ENCODE measurements at places on chromosomes 6 and 20.

DNA sequence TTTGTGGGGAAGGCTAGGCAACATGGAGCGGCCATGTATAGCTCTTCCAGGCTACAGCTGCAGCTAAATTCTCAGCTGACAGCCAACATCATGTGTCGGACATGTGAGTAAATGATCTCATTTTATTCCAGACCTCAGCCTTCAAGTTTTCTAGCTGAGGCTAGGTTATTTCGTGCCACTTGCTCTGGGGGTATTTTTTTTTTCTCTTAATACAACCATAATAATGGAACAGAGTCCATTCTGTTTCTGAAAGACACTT is 573.5 kb downstream of the CD109 start:
- no peak for DNase-seq

GRCh38 chr6:46931416-46931815 is 9.7 kb upstream of the ADGRF5 start:
- DNase-seq = no peak

DNA sequence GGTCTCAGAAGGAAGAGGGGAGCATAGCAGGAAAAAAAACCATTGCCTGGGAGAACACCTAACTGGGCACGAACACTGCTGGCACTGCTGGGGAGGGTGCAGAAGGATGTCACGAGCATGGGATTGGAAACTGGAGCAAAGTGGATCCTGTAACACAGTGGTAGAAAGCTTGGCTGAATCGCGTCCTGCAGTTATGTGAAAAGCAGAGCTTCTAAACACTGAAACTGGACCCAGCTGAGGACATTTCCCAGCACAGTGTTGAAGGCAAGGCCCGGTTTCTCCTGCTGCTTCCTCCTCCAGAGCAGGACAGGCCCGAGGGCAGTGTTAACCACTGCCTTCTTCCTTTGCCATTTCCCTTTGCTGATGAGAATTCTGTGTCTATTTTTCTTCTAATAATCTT is 6.7 kb downstream of the APMAP start:
- no peak for DNase-seq

- no peak for DNase-seq
Observed at GRCh38 chr6:49514571-49515484, 15.1 kb downstream of the GLYATL3 start.

GRCh38 chr6:142926494-142927270 is 18.3 kb downstream of the HIVEP2 start:
- DNase-seq = peak; percentile 44

DNA sequence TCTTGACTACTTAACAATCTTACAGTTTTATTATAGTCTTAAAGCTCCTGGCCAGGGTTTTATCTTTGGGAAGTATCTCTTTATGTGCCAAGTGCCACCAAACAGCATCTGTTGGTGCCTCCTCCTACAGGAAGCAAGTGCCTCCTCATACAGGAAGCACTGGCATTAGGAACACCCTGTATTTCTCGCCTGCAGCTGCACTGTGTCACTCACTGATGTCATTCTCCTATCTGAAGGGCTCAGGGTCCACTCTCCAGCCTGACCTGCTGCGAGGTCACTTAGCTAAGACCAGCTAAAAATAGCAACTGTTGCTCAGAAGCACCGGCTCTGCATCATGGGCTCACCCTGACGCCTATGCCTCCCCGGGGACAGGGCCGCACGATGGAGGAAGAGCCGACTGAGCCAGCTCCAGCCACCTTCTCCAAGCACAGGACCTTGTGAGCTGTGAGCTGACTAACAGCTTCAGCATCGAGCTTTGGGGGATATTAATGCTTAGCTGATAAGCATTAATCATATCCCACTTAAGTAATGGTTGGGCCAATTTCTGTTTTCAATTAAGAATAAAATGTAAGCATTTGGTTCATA is 66.3 kb upstream of the CD93 start:
- no peak for DNase-seq

DNA sequence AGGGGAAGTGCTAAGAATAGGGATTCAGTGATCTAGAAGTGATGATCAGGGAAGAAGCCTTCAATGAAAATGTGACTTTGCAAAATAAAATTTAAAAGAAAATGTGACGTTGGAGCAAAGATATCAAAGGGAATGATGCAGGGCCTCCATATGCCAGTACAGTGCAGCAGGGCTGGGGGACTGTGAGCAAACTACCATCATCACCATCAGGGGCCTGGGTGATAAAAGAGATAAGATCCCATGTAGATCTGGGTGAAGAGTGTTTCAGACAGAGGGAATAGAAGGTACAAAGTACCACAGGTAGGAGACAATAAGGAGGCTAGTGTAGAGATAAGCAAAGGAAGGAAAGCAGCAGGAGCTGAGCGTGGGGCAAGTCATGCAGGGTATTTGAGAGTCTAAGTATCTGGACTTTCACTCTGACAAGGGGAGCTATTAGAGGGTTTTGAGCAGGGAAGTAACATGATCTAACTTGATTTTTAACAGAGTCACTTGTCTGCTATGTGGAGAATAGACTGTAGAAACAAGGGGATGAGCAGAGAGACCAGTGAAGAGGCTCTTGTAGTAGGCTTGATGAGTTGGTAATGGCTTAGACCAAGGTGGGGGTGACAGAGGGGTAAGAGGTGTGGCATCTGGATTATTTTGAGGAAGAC is 295.6 kb downstream of the ZFAND3 start:
- DNase-seq = no peak

GRCh38 chr20:19712721-19713260 is 45.3 kb upstream of the RIN2 start:
- no peak for DNase-seq

- peak; percentile 44 for DNase-seq
Observed at GRCh38 chr6:27795697-27796494, 116.3 kb downstream of the OR2B2 start.

GRCh38 chr6:156344491-156344890 is 432.7 kb upstream of the ARID1B start:
- no peak for DNase-seq

- DNase-seq = no peak
Observed at GRCh38 chr20:3031524-3032147, 11.8 kb upstream of the GNRH2 start.

DNA sequence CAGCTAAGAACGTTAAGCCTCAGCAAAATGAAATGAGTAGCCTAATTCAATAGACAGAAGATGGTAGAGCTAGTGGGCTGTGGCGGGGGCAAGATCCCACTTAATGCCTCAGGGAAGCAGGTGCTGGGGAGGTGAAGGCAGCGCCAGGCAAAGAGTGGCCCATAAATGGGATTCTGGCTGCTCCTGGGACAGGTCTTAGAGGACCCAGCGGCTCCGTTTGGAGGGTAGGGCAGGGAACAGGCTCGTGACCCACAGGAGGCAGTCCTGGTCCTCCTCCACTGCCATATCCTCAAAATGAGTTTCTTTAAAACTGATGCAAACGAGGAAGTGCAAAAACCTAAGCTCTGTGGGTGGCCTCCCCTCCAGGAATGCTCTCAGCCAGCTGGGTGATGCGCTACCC is 32.7 kb downstream of the SAYSD1 start:
- no peak for DNase-seq

DNA sequence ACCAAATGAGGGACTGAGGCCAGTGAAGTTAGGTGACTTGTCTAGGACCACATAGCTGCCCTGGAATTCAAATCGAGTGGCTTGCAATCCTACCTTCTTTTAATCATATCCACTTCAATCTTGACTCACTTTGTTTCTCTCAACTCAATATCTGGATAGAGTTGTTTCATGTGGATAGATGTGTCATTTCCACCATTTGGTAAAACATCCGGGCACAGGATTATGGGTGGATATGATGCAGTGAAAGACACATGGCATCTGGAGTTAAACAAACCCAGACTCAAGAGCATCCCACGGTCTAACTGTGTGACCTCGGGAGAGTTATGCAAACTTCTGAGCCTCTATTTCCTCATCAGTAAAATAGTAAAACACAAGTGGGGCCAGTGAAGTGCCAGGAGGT is 103.6 kb upstream of the CNKSR3 start:
- no peak for DNase-seq

DNA sequence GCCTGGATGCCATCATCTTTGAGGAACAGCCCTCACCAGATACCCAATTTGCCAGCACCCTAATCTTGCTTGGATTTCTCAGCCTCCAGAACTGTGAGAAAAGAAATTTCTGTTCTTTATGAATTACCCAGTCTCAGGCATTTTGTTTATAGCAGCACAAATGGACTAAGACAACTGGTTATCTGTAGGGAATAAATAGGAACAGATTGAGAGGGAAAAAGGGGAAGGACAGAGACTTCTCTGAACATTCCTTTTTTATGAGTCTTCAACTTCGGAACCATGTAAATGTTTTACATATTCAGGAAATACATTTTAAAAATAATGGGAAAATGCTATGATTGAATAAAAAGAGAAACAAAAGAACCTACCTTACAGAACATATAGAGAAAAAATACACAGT is 20.9 kb downstream of the KCTD20 start:
- DNase-seq = no peak

DNA sequence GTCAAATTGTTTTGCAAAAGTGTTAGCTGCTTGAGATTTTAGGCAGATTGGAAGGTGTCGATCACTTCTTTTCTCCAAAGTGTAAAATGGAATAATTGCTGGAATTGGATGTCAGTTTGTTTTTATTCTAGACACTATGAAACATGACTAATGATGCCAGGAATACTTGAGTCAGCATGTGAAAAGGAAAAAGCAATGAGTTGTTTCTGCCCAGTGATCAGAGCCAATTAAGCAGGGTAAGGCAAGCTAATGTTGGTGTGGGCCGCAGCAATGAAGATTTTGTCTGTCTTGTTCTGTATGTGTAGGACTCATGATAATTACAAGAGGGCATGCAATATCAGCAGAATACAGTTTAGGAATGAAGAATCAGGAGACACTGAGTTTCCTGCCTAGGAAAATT is 110.3 kb downstream of the CARMIL1 start:
- DNase-seq = no peak

- no peak for DNase-seq
Observed at GRCh38 chr6:36700831-36701230, 3.2 kb downstream of the RAB44 start.

GRCh38 chr6:87789198-87789899 is 87.3 kb upstream of the AKIRIN2 start:
- no peak for DNase-seq

GRCh38 chr6:125859727-125860126 is 69.0 kb downstream of the NCOA7 start:
- no peak for DNase-seq

GRCh38 chr6:91376686-91377085 is 789.8 kb upstream of the MAP3K7 start:
- DNase-seq = no peak

- DNase-seq = no peak
Observed at GRCh38 chr20:63421913-63422312, 50.5 kb downstream of the KCNQ2 start.

- DNase-seq = no peak
Observed at GRCh38 chr6:45563844-45564243, 186.1 kb upstream of the SUPT3H start.

- no peak for DNase-seq
Observed at GRCh38 chr20:24787621-24788020, 161.4 kb upstream of the CST7 start.

DNA sequence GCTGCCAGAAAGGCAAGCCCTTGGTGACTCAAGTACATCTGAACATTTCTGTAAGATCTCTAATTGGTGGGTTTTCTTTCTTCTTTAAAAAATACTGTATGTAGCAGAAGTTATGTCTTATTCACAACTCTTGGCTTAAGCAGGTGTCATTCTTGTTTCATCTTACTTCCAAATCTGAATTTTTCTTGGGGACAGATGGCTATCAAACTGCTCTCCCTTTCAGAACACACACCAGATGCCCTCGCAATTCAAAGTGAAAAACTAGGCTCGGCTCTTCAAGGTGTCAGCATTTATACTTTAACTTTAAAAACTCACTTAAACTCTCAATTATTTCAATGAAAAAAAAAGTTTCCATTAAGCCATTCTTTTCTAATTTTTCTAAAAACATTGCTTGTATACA is 49.7 kb downstream of the PAK5 start:
- no peak for DNase-seq

DNA sequence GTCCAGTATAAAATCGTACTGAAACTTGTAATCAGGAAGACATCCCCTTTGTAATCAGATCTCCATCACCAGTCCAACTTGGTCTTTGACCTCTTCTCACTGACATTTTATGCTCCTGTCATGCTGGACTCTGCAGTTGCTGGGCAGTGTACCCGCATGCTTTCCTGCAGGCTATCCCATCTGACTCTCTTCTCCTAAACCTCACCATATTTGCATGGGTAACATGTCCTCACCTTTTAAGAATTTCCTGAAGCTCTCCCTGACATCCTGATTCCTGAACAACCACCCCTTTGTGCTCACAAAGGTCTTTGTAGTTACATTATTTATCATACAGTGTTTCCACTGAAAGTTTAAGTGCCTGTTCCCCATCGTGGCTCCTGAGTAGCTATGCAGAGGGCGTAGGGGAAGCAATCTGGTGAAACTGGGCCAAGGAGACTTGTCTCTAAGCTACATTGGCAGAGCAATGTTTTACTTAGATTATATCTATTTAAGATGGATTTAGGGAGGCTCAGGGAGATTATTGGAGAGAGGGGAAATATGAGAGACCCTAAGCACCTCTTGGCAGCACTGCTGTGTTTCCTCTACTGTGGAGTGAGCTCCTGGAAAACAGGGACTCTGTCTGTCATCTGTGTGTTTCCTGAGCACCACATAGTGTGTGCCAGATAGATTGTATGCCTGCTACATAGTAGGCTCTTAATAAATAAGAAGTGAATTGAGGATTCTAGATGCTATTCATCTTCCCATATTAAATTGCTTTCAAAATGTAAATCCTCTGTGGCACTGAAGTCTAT is 124.0 kb downstream of the LAMA2 start:
- DNase-seq = no peak

DNA sequence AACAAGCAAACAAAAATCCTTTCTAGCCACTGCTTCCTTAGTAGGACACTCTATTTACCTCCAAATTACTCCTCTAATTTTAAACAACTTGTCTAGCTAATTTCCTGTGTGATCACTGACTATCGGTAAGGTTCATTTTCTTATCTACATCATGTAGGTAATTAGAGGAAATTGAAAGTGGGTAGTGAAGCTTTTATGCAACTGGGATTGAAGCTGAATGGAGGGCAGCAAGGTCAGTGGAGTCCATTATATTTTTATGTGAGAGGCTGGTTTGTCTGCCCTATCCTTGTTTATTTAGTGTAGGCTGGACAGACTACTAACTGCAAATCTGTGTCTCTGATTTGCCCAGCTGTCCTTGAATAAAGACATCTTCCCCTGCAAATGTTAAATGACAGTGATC is 88.5 kb upstream of the SIM1 start:
- no peak for DNase-seq

DNA sequence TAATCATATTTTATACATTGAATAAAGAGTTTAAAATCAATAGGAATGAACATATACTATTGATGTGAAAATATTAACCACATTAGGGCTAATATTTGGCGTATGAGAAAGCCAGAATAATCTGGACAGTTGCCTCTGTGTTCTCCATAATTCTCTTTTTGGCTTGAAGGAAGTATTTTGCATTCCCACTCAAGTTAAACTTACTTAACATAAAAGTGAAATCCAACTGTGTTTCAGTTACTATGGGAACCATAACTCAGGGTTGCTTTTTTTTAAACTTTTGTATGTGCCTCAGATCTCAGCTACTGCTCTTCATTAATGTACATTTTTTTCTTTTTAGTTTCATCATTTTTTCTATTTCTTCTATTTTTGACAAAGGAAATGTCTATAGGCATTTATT is 479.8 kb downstream of the NKAIN2 start:
- DNase-seq = no peak

Measured in activated CD4-positive, CD25-positive, alpha-beta regulatory T cell treated with anti-CD3 and anti-CD28 coated beads, Interleukin-2, amount 50 U/mL, for 16 hours (primary cell).